Aorta (tissue), 5 donors: ENCODE measurements at places on chromosomes 13 and 19. TPM values are rescaled to one million over a fixed set of nuclear protein-coding genes. Genes with fewer than 3 reads are reported as not detected.

- DNase-seq, result no peak
Measured at GRCh38 chr13:88656751-88657150, 985.6 kb downstream of the SLITRK5 start.

GRCh38 chr19:37876032-37876431 lies 30.4 kb downstream of the WDR87 start:
- DNase-seq, result no peak

DNA sequence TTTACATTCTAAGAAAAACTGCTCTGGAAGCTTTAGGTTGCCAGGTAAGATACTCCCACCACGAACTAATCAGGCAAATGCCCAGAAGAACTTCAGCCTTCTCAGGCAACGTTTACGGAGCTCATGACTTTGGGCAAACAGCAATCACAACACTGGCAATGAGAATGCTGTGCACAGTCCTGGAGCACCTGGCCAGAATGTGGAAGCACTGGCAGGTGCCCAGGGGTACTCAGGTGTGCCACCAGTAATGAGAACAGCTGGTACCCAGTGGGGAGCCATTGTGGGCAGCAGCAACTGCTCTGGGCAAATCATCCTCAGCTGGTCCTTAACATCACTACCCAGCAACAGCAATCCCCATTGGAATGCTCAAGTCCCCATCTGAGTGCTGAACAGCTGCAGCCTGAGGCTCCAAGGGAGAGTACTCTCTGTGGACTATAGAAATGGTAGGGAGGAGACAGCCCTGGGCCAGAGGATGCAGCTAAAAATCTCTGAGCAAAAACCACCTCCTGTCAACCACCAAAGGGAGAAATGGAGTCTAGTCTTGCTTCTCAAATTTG lies 210.0 kb downstream of the FOXO1 start:
- no peak for DNase-seq

DNA sequence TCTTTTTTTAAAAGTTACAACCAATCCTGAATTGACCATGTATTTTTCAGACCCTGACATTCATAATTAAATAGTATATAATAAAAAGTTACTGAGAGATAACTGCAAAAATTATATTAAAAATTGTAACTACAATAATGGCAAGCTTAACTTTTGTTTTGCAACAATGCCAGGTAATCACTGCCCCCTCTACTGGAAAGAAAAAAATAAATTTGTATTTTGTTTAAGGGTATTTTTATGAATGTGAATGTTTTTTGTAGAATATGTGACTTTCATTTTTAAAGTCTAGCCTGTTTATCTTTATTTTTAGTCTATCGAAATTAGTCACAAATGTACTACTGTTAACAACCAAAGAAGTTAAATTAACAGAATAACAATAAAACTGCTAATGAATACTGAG lies 21.7 kb downstream of the MRPS31 start:
- no peak for DNase-seq

- DNase-seq, result peak; percentile 93
Measured at GRCh38 chr19:18156841-18157464, 4.0 kb downstream of the PIK3R2 start.

PINLYP gene
- 10.1 TPM for total RNA-seq

MADCAM1 gene
- total RNA-seq, result 0.63 TPM

DNA sequence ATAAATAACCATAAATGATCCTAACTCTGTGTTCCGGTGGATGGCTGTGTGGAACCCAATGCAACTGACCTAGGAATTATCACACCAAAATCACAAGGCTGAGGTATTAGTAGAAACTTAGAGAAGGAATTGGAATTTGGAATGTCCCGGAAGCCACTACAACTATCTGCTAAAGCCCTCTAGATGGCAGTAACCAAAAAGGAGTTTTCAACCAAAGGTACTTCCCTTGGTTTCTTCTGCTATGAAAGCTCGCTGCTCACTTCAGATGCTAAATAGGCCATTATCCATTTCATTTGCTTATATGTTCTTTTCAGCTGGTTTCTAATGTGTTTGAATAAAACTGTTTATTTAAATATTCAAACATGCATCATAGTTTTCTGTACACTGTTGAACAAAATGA lies 1589.1 kb upstream of the SPRY2 start:
- no peak for DNase-seq

DNA sequence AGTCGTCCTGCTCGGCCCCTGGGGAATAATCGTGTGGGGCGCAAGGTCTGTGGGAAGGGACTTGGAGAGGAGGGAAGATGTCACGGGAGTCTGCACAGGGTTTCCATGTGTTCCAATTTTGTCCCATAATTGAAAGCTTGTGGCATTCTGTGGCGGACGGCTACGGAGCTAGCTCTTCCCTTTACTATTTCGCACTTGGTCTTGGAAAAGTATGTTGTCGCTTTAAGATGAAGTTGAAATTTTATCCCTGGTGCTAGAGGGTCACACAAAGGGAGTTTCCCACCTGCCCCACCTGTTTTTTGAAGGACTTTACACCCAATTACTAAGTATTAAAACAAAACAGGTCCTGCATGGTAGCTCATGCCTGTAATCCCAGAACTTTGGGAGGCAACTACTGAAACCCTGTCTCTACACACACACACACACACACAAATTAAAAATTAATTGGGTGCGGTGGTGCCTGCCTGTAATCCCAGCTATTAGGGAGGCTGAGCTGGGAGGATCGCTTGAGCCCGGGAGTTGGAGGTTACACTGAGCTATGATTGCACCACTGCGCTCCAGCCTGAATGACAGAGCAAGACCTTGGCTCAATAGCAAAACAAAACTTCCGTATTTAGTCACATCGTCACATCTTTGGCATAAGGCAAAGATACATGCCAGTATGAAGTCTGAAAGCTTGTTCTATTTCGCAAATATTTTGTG lies 967 bp upstream of the TPT1 start:
- peak; percentile 75 for DNase-seq

- DNase-seq, result no peak
Measured at GRCh38 chr13:21383090-21383489, 76.0 kb downstream of the ZDHHC20 start.
